Activated CD4-positive, alpha-beta T cell treated with anti-CD3 and anti-CD28 coated beads for 1 hour (primary cell): ENCODE measurements at places on chromosomes 6 and 20.

DNA sequence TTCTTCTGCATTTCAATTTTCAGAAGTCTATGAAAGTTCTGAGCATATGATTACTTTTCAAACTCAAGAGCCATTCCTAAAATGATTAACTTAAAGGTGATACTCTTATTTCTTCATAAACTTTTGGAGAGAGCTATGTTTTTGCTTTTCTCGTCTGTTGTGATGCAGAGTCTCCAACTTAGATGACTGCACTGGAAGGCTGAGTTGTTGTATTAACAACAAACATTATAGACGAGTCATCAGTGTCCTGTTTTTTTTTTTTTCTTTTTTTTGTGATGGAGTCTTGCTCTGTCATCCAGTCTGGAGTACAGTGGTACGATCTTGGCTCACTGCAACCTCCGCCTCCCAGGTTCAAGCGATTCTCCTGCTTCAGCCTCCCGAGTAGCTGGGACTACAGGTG lies 101.9 kb downstream of the CD109 start:
- no peak for DNase-seq

DNA sequence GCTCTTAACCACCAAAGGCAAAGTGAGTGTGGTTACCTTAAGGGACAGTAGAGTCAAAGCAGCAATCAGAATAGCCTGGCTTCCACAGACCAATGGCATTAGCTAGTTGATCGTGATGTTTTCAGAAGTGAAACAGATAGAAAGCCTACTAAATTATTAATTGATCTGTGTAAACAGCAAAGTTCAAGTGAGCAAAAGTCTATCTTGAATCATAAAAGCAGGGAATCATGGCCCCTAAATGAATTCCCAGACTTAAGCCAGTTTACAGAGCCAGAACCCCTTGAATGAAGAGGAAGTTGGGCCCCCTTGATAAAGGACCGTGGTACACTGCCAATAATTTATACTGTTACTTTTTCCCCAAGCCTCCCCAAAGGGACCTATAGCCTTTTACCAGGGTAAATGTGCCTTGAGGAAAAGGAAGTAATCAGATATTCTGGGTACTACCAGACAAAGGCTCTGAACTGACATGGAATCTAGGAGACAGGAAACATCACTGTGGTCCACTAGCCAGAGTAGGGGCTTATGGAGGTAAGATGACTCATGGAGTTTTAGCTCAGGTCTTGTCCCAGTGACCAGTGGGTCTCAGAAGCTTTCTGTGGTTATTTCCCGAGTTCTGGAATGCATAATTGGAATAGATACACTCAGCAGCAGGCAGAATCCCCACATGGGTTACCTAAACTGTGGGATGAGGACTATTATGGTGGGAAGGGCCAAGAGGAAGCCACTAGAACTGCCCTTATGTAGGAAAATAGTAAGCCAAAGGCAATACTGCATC lies 317.5 kb downstream of the CD83 start:
- DNase-seq: no peak

GRCh38 chr20:44187054-44187771 lies at the start of gene JPH2:
TSS of gene JPH2 (minus strand) at chr20:44187188. CDS start at chr20:44186705, 483 bp downstream.
- DNase-seq: no peak

DNA sequence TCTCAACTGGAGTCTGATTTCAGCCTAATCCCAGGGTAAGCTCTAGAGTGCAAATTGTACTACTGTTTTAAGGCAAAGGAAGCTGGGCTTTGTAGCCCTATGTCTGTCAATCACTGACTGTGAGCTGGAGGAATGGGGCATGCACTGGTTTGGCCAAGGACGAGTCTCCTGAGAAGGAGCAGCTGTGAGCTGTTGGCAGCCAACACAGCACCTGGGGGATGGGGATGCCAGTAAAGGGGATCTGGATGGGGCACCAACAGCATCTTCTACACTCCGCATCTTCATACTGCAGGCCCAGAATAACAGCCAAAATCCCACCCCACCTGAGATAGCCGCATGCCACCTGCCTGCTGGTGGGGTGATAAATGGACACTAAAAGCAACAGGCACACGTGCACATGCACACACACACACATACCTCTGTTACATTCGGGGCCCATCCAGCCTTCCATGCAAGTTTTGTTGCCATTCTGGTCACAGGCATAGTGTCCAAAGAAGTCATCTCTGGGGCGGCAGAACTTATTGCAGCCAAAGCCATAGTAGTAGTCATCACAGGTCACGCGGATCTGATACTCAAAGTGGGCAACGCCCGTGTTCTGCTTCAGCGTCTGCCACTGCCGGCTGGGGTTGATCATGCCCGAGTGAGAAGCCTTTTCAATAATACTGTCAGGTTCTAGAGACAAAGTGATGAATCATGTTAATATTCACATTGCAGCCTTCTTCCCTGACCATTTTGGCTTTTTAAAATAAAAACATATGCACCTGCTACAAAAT lies 15.6 kb downstream of the JAG1 start:
- DNase-seq: no peak

GRCh38 chr6:157754351-157754750 lies 68.7 kb upstream of the SNX9 start:
- DNase-seq: no peak

- DNase-seq: peak; percentile 56
These were observed 1.4 kb downstream of the STAU1 start for GRCh38 chr20:49186535-49187329.

GRCh38 chr6:46012834-46013233 lies 2.8 kb downstream of the CLIC5 start:
- no peak for DNase-seq

- no peak for DNase-seq
These were observed 48.9 kb downstream of the HDDC2 start for GRCh38 chr6:125252891-125253290.

GRCh38 chr20:7924692-7925091 lies 15.6 kb downstream of the HAO1 start:
- no peak for DNase-seq
